ENCODE measurements at places on chromosomes 2 and 18.

DNA sequence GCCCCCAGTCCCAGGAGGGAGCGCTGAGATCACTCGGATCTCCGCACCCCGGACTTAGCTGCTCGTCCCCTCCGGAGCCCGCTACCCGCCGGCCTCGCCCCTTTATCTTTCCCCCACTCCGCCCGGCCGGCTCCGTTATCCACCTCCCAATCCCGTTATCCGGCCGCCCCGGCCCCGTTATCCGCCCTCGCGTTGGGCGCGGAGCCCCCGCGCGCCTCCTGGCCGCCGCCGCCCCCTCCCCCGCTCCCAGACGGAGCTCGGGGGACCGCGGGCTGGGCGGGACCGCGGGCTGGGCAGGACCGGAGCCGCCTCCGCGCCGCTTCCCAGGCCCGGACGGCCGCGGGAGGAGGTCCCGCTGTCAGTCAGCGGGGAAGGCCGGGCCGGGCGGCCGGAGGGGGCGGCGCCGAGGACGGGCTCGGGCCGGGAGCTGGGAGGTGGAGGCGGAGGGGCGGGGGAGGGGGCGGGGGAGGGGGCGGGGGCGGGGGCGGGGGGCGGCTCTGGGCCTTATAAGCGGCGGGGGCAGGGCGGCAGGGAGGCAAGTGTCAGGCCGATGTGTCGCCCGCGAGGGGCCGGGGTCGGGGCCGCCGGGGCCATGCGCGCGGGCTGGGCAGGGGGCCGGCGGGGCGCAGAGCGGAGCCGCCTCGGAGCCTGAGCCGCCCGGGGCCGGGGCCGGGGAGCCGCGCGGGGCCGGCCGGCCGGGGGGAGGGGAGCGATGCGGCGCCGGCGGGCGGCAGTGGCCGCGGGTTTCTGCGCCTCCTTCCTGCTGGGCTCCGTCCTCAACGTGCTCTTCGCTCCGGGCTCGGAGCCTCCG, at the start of gene PKDCC:
TSS of gene PKDCC (plus strand) at position 534 of the 811 bp plus-strand sequence. CDS start at position 713, 179 bp downstream.
- DNase-seq = peak; percentile 7

GRCh38 chr2:135245071-135245470, 193.0 kb downstream of the RAB3GAP1 start:
- DNase-seq = no peak

DNA sequence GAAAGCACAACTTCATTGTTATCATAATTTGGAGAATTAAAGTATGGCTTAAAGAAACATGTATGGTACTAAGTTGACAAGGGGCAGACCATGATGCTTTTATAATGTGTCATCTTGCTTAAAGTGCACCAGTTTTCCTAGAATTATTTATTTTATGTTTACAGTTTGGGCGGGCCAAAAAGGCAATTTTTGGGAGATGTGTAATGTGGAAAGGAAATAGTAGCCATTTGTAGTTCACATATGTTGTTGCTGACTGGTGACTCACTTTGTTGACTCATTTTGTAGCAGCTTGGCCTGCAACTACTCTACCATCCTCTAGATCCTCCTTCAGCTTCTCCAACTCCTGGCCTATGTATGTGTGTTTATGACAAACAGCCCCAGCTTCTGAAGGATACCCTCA, 7.7 kb downstream of the ZSCAN30 start:
- no peak for DNase-seq

- DNase-seq = no peak
Measured at GRCh38 chr2:120204022-120204405, 19.2 kb downstream of the TMEM185B start.

DNA sequence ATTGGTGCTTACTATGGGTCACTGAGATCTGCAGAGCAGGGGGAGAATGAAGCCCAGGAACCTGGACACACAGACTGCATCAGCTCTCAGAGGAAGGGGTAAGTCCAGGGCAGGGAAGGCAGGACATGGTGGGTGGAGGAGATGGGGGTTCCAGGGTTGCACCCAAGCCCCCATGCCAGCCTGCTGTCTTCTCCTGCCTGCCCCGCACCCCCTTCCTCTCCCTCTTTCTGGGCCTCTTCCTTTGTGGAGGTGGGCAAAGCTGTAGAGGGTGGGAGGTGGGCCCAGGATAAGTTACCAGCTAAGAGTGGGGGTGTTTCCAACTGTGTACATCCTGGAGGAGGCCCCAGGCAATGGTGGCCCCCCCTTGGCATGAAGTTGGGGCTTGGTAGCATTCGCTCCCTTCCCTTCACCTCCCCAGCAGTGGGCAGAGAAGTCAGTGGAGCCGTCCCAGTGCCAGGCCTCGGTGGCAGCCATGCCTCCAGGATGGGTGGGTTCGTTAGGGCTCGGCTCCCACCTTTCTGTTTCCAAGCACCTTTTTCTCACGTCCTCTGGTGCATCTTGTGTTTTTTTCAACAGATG, 132.2 kb downstream of the CLIP4 start:
- no peak for DNase-seq

- DNase-seq = no peak
Measured at GRCh38 chr2:197359859-197360258, 49.3 kb upstream of the ANKRD44 start.

DNA sequence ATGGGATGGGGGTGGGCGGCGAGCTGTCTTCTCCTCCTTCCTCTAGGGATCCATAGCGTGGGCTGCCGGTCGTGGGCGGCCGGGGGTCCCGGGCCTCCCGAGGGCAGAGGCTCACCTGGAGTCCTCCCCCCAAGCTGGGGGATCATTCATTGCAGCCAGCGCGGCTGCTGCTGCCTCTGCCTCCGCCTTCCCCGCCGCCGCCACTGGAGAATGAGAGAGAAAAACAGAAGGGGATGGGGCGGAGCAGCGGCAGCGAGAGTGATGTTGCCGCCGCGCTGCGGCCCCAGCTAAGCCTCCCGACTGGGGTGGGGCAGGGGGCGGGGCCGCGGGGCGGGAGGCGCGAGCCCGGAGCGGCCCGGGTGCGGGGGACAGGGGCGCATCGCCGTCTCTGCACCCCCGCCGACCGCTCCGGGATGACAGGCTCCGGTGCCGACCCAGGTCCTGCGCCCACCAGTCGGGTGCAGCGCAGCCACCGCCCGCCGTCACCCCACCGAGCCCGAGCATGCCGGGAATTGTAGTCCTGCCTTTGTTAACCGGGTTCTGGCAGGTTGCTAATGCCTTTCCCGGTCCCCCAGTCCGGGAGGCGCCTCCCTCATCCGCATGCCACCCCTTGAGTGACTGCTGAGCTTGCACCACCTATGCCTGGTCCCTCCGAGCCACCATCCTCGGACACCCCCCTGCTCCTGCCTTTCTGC, at the start of gene KIF3C:
TSS of gene KIF3C (minus strand) at position 225 of the 695 bp plus-strand sequence. CDS start 580 bp downstream, outside the sequence.
- peak; percentile 62 for DNase-seq

GRCh38 chr2:197216361-197216979, 94.1 kb downstream of the ANKRD44 start:
- DNase-seq = no peak
